ENCODE measurements at places on chromosomes 7 and 10.
A peak's percentile ranks its signal among the peaks of the same experiment; 100 is the strongest.

- DNase-seq = no peak
Observed at GRCh38 chr10:591646-592045, 97.8 kb downstream of the DIP2C start.

GRCh38 chr10:126221874-126222273 lies 166.4 kb downstream of the ADAM12 start:
- no peak for DNase-seq

- DNase-seq = no peak
Observed at GRCh38 chr10:46314071-46314470, 27.3 kb downstream of the ANTXRL start.

DNA sequence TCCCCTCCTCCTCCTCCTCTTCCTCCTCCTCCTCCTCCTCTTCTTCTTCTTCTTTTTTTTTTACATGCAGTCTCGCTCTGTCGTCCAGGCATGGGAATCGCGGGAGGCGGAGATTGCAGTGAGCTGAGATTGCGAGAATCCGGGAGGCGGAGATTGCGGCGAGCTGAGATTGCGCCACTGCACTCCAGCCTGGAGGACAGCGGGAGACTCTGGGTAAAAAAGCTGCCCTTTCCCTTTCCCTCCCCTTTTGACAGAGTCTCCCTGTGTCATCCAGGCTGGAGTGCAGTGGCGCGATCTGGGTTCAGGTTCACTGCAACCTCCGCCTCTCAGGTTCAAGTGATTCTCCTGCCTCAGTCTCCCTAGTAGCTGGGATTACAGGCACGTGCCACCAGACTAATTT lies 168.1 kb upstream of the MALRD1 start:
- DNase-seq = no peak

- DNase-seq = no peak
Observed at GRCh38 chr7:68671046-68671445, 927.2 kb upstream of the AUTS2 start.

DNA sequence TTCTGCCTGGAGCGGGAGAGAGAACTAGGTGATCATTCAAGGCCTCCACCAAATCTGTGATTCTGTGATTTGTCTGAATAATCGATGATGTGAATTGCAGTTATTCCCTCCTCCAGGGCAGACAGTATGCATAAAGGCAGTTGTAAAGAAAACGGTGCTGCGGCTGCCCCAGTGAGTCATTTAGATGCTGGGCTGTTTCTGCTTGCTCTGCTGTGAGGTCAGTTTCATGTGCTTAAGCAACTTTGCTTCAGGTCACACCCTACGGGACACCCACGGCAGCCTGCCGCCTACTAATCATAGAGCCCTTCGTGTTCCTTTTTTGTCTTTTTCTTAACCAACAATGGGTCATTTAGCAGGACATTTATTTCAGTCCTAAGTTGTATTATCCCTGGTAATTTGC lies 158.1 kb upstream of the PITRM1 start:
- DNase-seq = no peak

DNA sequence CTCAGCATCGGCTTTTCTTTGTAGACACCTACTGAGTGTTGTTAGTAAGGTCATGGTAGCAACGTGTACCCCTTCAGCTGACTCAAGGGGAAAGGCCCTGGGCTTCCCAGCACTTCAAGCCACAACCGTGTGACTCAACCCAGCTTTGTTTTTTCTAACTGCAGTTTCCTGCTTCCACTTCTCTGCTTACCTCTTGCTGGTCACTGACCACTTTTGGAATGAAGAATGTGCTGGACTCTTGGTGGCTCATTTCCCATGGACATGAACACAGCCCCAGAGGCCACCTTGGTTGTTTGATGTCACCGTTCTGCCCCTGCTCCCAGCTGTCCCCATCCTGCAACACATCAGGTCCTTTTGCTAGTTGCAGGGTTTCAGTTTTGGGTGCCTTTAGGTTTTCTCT lies 69.5 kb upstream of the ZNF438 start:
- DNase-seq = peak; percentile 54

DNA sequence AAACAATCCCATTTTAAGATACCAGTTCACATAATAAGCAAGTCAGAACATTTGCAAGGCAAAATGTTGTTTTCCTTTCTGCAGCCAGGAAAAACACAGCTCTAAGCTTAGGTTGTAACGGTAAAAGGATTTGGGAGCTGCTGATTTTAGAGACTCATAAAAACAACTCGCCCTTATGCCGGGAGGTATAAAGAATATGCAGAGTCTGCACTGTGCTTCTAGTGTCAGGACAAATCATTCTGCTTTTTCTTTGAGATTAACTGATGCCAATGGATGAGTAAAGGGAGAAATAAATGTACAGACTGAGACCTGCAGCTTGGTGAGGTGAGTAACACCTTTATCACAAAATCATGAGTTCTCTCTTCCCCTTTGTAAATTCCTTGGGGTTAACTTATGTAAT lies 2.0 kb upstream of the SFR1 start:
- DNase-seq = no peak

GRCh38 chr7:23570592-23571200 lies 26.5 kb upstream of the CCDC126 start:
- DNase-seq = peak; percentile 51

DNA sequence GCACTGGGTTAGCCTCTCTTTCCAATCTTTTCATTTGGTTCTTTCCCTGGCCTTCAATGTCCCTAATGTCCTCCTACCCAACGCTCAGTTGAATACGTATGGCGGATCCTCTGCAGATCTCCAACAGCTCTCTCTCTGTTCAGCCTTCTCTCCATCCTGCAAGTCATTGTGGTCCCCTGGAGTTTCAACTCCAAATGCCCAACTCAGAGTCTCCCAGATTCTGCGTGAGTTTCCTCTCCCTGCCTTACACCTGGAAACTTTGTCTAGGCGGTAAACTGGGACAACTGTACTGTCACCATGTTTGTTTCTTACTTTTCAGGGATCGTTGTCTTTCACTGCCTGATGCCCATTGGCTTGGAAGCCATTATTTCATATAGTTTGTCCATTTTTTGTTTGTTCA lies 273.1 kb downstream of the TNS3 start:
- no peak for DNase-seq

- no peak for DNase-seq
Observed at GRCh38 chr7:32026083-32026425, 44.2 kb downstream of the PDE1C start.

- DNase-seq = peak; percentile 13
Observed at GRCh38 chr7:119270045-119270464, 1002.9 kb upstream of the KCND2 start.

DNA sequence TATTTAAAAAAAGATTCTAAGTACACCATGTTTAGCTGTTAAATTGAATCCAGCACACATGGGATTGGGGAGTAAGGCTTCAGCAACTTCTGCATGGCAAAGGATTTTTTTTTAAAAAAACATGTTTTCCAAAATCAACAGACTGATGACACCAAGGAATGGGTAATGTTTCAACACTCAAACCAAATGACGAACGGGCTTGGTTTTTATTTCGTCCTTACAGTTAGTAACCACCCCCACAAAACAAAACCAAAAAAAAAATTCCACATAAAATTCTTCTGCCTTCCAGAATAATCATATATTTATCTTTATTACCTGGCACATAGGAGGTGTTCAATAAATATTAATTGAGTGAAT lies 45.7 kb downstream of the ICA1 start:
- no peak for DNase-seq

DNA sequence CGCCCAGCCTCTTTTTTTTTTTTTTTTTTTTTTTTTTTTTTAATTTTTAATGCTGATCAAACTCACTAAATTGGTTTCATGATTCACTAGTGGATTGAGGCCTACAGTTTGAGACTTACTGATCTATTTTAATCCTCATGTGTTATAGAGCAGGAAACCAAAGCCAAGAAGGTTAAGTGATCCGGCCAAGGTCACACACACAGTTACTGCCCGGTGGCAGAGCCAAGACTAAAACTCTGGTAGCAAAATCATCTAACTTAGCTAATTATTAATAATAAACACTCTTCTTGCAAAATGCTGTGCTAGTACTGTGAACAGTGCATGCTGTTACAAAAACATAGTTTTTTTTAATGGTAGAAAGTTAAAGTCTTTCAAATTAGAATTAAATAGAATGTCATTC lies 188.3 kb upstream of the NFE2L3 start:
- DNase-seq = no peak

GRCh38 chr7:74579800-74580685 lies 77.5 kb upstream of the GTF2I start:
- DNase-seq = no peak

DNA sequence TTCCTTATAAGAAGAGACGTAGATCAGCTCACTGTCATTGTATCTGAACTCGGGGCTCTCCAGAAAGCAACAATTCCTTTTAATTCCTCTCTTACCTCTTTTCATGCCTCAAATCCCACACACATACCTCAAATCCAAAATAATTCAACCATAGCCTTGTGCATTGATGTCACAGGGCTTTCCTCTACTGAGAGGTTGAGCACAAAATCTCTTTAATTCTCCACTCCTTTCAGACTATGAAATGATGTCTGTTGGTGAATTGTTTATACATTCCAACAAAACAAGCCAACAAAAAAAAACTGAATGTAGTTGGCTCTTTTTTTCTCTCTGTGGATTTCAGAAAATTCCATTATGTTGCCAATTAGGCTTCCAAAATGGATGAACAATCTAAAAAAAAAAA lies 53.2 kb downstream of the BPGM start:
- no peak for DNase-seq

Measured in activated T-helper 2 cell treated with anti-CD3 and anti-CD28 coated beads, Interferon-gamma antibody, Interleukin-2, Interleukin-4, amounts not matched to agents 10 μg/mL and 5 μg/mL and 100 μg/mL, durations not matched to agents 14 hours and 24 hours and 36 hours (primary cell).